Fibroblast of the aortic adventitia (primary cell): ENCODE measurements at places on chromosomes 3 and 15.

DNA sequence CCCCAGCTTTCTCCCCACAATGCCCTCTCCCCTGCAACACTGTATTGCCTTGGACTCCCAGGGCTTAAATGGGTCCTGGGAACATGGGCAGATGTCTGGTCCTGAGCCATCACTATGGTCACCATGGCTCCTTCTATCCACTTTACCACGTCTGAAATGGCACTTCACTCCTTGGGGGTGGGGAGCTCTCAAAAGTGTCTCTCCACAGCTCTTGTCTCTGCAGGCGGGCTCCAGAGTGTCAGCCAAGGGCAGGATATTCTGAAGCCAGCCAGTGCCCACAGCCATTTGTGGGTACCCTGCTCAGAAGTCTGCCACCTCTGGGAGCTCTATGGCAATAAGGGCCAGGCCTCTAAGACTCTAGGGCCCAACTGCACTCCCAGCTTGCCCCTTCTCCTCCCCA is 163.9 kb downstream of the PPM1L start:
- DNase-seq = no peak

GRCh38 chr3:183815563-183815940 is 9.8 kb downstream of the MAP6D1 start:
- DNase-seq = no peak

DNA sequence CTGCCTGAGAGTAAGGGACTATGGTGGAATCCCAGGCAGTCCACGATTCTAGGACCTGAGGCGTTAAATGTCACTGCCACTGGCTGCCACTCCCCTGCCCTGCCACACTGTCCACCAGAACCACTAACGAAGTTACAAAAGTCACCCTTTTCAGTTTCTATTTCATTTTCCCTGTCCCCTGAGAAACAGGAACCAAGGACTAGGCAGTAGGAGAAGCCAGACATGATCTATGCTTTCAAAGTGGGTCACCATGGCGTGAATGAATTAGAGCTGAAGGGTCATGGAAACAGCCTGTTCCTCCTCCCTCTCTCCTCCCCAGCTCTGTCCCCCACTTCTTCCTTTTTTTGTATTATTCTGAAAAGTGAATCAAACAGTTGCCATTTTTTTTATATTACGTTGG is 9.1 kb upstream of the ADPRH start:
- no peak for DNase-seq

GRCh38 chr3:47342151-47342550 is 38.7 kb upstream of the PTPN23 start:
- DNase-seq = no peak

GRCh38 chr3:111913163-111913763 is 54.2 kb downstream of the PHLDB2 start:
- DNase-seq = no peak

DNA sequence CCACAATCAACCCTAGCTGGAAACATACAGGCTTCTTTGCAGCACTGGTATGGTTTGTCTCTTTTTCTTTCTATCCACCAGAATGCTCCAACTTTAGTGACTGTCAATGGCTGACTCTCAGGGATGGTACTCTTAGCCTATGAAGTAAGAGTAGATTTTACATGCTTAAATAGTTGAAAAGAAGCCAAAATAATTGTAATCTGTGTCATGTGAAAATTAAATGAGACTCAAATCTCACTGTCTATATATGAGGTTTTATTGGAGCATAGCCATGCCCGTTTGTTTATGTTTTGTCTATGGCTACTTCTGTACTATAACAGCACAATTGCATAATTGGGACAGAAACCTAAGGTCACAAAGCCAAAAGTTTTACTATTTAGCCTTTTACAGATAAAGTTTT is 29.1 kb upstream of the PDZRN3 start:
- DNase-seq = no peak
